CD4-positive, CD25-positive, alpha-beta regulatory T cell (primary cell): ENCODE measurements at places on chromosomes 6 and 20.

- DNase-seq = no peak
These were observed 86.4 kb downstream of the EDN3 start for GRCh38 chr20:59386809-59387208.

GRCh38 chr20:58889334-58889760, 36.8 kb downstream of the GNAS start:
- DNase-seq = no peak

DNA sequence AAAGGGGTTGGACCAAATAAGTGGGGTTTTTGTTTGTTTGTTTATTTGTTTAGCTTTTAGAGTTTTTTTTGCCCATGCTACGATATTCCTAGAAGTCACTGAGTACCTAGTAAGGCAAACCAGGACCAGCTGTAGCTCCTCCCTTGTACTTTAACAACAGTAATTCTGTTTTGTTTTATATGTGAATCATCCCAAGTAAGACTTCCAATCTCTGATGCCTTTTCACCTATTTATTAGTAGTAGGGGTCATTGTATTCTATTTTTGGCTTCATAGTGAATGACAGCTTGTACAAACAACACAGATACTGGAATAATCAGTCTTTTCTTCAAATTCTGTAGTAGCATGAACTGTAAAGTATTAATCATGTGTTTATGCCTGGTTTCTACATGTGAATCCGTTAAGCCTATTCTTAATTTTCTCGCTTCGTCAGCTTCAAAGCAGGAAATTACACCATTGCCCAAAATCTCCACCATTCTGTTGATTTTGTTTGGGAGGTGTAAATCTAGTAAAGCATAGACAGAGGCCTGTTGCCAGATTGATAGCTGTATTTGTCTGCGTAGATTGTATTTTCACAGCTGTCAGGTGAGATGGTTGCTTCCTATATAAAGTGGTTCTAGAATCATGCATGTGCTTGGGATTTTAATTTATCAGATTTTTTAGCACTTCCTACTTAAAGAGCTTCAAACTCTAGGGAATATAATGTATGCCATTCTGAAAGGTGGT, 151.5 kb upstream of the FLRT3 start:
- no peak for DNase-seq

DNA sequence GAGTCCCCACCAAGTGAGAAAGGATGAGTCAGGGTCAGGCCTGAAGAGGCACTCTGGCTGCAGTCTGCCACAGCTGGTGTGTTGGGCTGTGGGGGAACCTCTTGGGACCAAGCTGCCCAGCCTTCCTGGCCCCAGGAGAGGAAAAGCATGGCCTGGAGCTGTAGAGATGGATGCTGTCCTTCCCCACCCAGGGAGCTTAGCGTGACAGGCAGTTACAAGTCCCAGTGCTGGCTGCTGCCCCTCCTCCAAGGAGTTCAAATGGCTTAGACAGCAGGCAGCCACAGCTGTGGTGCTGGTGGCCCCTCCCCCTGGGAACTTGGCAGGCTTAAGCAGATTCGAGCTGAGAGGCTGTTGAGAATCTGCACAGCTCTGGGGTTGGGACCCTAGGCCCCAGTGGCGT, 253.2 kb downstream of the PLCB1 start:
- DNase-seq = no peak

- DNase-seq = no peak
These were observed 365.9 kb upstream of the CHD6 start for GRCh38 chr20:41984031-41984430.

DNA sequence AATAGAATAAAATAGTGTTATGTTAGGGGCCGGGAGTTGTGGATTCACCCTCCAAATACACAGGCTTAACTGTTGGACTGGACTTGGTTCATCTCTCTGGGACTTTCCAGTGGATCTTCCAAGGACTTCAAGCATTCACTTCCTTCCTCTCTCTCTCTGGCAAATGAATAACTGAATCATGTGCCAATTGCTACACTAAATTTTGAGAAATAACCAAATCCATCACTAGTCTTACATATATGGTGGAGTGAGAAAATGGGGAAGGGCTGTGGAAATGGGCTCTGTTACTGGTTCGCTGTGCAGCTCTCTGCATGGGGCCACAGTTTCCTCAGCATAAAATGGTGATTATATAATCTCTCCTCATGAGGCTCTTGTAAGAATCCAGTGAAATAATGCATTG, 6.8 kb upstream of the KIAA1755 start:
- DNase-seq = no peak

GRCh38 chr20:50673146-50673465, 18.2 kb downstream of the RIPOR3 start:
- no peak for DNase-seq

- DNase-seq = no peak
These were observed 428.3 kb downstream of the ADGRB3 start for GRCh38 chr6:69063401-69063800.

- no peak for DNase-seq
These were observed 143.3 kb upstream of the PREP start for GRCh38 chr6:105545947-105546731.

GRCh38 chr20:38831049-38831691, 25.7 kb downstream of the PPP1R16B start:
- no peak for DNase-seq
